ENCODE measurements at places on chromosomes 11 and 22. TPM values are rescaled to one million over a fixed set of nuclear protein-coding genes. Genes with fewer than 3 reads are reported as not detected.
A peak's percentile ranks its signal among the peaks of the same experiment; 100 is the strongest.

MFNG gene
- 88.7 TPM for total RNA-seq

- no peak for DNase-seq
Observed at GRCh38 chr11:75616281-75616680, 52.6 kb downstream of the MAP6 start.

NNMT gene
- total RNA-seq, result not detected

DNA sequence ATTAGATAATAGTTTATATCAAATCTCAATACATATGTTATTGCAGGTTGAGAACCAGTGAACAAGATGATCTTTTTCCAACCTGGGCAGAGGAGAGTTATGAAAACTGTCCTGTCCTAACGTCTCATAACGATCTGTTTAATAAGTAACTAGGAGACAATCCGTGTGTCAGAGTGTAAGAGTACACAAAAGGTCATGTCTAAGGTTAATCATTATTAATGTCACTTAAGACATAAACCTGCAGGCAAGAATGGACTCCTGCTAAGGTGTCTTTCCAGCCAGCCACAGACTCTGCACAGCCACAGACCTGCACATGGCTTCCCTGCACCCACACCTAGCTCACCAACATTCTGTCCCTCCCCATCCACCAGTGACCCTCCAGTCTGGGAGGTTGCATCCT, 10.1 kb downstream of the SLC5A4 start:
- no peak for DNase-seq

GRCh38 chr11:123451183-123451781, 21.2 kb downstream of the GRAMD1B start:
- DNase-seq, result no peak

GRCh38 chr22:48320683-48321451, 1506.8 kb downstream of the BRD1 start:
- DNase-seq, result no peak

NLRP10 gene
- total RNA-seq, result not detected

KCNE3 gene
- total RNA-seq, result not detected

DNA sequence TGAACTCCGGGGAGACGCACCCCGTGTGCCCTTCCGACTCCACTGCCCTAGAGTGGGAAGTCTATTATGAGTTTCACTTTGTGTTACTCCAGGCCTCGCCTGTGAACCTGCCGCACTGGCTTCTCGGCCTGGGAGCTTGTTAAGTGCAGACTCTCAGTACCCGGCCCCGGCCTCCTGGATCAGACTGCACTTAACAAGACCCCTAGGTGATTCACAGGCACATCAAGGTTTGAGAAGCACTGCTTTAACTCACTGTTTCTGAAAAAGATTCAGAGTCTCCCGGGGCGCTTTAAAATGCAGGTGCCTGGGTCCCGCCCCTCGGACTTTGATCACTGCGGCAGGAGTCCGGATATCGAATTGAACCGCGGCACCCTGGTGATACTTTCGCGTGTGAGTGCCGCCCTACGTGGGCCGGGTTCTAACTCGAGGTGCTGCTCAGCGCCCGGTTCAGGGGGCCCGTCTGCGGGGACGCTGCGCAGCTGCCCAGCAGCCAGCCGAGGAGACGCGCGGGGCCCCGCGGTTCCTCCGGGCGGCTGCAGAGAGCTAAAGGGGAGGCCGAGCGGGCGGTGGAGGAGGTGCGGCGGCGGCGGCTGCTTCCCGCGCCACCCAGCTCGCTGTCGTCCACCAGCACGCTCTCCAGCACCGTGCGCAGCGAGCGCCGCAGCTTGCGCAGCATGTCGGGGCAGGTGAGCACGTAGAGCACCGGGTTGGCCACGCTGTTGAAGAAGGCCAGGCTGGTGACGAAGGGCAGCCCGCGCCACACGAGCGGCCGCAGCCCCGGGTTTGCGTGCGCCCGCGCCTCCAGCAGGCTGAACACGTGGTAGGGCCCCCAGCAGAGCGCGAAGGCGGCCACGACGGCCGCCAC, 3.4 kb downstream of the PTGDR2 start:
- no peak for DNase-seq

DNA sequence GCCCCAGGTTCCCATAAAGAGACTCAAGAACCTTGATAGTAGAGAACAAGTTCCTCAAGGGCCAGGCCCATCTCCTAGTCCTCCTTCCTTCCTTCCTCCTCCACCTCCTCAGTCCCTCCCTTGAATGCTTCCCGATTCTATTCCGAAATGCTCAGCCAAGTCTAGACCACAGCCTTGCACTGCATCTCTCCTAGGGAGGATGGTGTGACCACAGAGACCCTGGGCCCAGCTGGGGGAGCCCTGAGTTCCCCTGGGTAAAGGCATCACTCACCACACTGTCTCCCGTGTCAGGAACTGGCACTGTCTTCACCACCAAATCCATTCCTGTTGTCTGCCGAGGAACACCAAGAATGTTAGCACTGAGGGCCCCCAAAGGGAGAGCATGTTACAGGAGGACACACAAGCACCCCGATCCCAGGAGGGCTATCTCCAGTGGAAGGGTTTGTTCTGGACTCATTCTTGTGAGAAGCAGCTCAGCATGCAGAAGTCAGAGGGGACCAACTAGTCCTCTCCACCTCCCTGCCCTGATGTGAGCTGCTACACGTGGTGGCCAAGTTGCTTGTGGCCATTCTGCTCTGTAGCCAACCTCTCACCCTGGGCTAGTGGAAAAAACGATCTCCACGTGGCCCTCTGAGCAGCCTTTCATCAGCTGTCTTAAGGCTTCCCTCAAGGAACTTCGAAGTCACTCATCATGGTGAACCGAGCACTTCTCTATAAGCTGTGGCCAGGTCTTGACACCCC, 8.7 kb downstream of the IFT27 start:
- no peak for DNase-seq

DNA sequence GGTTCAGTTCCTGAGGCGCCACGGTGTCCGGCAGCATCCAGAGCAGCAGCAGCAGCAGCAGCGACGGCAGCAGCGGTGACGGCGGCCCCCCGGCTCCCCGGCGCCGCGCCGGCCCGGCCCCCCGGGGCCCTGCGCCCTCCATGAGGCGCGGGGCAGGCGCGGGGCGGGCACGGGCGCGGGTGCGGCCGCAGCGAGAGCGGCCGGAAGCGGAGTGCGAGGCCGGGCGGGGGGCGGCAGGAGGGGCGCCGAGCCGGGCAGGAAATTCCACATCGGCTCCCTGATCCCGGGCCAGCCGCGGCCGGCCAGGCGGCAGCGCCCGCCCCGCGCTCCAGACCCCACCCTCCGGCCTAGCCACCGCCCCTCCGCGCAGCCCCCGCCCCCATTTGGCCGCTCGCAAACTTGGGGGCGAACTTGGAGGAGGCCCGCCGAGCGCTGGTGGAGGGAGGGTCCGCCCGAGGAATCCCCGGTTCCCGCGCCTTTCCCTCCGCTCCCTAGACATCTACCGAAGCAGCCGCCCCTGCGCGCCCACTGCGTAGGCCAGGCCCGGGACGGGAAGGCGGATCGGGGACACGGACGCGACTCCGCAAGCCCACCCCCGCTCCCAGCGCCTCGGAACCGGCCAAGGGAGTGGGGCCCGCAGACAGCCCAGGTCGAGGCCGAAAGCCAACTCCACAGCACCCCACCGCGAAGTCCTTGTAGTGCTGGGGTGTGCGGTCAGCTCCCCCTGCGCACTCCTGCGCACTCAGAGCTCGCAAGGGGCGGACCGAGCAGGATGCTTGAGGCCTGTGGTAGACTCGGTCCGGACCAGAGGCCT, at the start of gene SCARF2:
TSS of gene SCARF2 (minus strand) at position 213 of the 814 bp plus-strand sequence. CDS start at position 142, 71 bp downstream.
- peak; percentile 10 for DNase-seq

DNA sequence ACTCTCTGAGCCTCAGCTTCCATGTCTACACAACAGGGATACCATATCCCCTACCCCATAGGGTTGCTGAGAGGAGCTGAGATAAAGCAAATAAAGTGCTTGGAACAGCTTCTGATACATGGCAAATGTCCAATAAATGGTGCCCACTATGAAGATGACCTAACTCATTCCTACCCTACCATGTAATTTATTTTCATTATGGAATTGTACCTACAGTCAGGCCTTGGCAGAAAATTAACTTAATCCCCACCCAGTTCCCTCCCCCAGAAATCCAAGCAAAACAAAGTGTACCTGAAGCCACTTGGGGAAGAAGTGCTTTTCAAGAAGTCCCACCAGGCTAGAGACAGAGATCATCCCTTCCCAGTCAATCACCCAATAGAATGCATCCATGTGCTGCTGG, 10.8 kb downstream of the SRRD start:
- DNase-seq, result no peak

DNA sequence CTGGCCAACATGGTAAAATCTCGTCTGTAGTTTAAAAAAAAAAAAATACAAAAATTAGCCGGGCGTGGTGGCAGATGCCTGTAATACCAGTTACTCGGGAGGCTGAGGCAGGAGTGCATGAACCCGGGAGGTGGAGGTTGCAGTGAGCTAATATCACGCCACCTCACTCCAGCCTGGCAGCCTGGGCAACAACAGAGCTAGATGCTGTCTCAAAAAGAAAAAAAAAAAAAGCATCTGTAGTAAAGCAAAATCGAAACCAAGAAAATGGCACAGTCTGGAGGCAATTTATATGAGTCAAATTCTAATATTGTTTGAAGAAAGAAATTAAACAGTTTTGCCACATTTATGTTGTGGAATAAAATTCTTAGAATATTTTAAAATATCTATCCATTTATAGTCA, 365.0 kb upstream of the CHORDC1 start:
- no peak for DNase-seq

DNA sequence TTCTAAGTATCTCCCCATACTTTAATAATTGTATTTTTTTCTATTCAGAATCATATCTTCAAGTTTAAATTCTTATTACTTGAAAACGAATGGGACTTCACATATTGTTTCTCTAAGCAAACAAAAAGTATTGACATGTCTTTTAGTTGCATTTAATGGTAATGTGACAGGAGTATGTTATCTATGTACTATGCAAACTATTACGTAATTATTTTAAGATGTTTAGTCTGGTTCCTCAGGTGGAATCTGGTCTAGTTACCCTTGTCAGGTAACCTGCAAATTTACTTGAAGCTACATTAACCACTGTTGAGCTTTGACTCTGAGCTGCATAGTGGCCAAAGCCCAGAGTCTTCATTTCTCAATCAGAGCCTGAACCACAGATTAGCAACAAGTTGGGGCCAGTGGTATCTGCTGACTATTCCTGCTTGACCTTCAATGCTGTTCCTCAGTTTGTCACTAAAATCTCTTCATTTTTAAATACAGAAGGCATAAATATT, 110.6 kb downstream of the ATM start:
- DNase-seq, result no peak

- DNase-seq, result no peak
Observed at GRCh38 chr11:75820645-75821044, 5.6 kb downstream of the UVRAG start.

TPBGL gene
- total RNA-seq, result 0.68 TPM

APOL3 gene
- total RNA-seq, result 70.0 TPM

DNA sequence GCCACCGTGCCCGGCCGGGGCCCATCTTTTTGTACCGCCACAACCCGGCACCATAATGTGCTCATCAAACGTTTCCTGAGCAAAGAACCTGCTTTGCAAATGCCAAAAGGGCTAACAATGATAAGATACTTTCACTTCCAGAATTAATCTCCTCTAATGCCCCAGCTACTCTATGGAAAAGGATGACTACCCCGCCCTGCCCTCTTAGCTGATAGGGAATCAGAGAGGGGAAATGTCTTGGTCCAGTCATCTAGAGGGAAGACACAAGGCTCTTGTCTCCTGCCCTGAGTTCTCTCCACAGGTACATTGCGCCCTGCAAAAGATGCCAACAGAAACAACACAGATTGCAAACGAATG, 586 bp downstream of the TTLL1 start:
- no peak for DNase-seq

MPPED1 gene
- total RNA-seq, result not detected
